ENCODE measurements at places on chromosomes 12 and 14.

- DNase-seq = no peak
Observed at GRCh38 chr12:70966046-70966445, 45.5 kb upstream of the PTPRR start.

DNA sequence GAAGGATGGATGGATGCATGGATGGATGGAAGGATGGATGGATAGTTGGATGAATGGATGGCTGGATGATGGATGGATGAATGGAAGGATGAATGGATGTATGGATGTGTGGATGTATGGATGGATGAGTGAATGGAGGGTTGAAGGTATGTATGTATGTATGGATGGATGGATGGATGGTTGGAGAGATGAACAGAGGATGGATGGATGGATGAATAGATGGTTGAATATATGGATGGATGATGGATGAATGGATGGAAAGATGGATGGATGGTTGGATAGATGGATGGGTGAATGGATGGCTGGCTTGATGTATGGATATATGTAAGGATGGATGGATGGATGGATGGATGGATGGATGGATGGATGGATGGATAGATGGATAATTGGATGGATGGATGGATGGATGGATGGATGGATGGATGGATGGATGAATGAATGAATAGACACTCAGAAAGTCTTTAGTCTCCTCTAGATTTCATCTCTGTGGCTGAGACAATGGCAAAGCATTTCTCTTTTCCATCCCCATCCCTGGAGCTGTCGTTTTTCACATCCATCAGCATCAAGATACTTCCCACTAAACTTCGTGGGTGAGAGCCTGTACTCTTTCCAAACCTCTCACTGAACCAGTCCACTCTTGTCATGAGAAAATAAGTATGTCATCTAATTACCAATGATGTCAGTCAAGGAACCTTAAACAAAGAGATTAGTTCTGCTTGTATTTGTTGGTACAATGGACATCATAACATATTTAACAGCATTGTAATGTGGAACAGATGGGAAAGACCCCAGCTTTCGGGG lies 74.8 kb upstream of the CLMN start:
- DNase-seq = no peak

DNA sequence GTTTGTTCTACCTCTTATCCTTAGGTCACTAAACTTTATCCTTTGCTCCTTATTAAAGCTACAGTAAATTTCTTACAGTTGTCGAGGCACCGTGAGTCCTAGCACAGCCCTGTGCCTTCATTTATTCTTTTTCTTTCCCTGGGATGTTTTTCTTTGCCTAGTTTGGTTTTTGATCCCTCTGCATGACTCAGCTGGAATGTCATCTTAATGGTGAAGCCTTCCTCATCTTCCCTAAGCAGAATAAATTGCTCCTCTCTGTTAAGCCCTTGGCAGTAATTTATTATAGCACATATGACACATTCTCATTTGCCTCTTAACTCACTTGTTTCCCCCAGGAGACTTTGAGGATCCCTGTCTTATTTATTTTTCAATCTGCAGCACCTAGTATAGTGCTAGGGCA lies 16.6 kb downstream of the ACTR10 start:
- DNase-seq = no peak

- DNase-seq = no peak
Observed at GRCh38 chr12:50925342-50925651, 27.0 kb upstream of the HIGD1C start.

- DNase-seq = no peak
Observed at GRCh38 chr12:112684742-112685141, 106.8 kb upstream of the RPH3A start.

GRCh38 chr14:72318648-72319047 lies 386.4 kb downstream of the RGS6 start:
- no peak for DNase-seq

DNA sequence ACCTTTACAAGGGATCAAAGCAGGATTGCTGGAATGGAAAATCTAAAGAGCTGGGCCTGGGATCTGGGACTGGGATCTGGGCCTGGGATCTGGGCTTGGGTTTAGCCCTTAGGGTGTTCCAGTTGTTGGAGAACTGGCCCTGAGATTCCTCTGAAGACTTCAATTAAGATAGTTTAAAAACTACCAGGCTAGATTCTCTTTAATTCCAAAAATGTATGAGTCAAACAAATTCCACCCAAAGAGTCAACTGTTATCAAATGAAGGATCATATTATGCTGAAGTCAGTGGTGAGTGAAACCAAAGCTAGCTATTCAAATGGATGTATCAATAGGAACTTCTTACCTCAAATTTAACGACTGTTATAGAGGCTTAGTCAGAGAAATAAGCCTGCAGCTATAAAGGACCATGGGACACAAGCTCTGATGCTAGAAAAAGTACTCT lies 40.5 kb downstream of the LIMA1 start:
- no peak for DNase-seq

DNA sequence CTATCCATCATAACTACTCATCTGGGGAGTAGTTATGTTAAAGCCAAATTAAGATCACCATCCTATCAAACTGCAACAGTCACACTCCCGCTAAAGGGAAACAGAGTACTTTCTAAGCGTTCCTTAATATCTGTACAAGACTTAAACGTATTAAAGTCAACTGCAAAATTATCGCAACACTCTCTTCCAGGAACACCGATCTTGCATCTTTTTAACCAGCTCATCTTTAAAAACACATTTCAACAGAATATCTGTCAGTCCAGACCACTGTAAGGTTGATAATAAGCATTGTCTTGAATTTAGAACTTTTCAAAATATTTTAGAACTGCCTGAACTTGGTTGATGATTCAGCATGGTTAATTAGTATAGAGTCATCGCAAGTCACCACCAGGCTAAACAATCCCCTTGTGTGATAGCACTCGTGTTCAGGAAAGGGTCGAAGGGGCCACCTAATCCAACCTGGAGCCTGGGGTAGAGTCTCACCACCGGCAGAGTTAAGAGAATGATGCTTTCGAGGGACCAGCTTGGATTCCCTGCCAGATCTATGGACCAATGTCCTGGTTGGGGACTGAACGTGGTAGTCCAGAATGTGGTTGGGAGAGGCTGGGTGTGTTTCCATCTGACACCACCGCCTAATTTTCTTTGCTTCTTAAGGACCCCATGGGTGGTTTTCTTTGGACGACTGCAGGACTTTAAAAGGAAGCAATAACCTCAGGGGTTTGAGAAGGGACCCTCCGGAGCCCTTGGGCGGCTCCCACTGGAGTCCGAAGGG lies 890 bp downstream of the SPTLC2 start:
- no peak for DNase-seq

- DNase-seq = no peak
Observed at GRCh38 chr12:88658009-88658408, 77.7 kb upstream of the KITLG start.

- DNase-seq = no peak
Observed at GRCh38 chr12:116590561-116590960, 31.4 kb downstream of the MAP1LC3B2 start.

DNA sequence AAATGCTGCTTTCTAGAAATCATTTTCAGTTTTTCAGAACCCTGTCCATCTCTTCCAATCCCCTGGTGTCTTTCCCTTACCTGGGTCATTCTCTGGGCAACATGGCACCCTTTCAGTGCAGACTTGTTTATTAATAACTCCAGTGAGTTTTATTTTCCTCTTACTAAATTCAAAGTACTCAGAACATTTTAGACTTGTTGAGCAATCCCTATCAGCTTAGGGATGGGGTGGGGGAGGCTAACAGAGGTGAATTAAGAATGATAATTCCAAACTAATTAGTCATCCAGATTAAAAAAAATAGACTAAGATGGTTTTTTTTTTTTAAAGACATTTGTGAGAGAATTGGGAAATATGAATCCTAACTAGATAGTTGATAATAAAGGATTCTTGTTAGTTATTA lies 10.7 kb downstream of the GPRC5A start:
- no peak for DNase-seq

- no peak for DNase-seq
Observed at GRCh38 chr12:98253207-98254037, 262.0 kb upstream of the TMPO start.

DNA sequence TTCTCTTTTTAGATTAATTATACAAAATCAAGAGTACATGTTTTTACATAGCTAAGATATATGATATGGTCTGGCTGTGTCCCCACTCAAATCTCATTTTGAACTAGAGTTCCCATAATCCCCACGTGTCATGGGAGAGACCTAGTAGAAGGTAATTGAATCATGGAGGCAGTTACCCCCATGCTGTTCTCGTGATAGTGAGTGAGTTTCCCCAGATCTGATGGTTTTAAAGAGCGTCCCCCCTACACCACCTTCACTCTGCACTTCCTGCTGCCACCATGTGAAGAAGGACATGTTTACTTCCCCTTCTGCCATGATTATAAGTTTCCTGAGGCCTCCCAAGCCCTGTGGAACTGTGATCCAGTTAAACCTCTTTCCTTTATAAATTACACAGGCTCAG lies 21.4 kb upstream of the DRAM1 start:
- DNase-seq = no peak

GRCh38 chr12:40691913-40692764 lies at the start of gene CNTN1:
CNTN1 (plus strand) TSS chr12:40692439.
- DNase-seq = no peak

GRCh38 chr14:102234331-102235264 lies 70.4 kb downstream of the MOK start:
- no peak for DNase-seq

DNA sequence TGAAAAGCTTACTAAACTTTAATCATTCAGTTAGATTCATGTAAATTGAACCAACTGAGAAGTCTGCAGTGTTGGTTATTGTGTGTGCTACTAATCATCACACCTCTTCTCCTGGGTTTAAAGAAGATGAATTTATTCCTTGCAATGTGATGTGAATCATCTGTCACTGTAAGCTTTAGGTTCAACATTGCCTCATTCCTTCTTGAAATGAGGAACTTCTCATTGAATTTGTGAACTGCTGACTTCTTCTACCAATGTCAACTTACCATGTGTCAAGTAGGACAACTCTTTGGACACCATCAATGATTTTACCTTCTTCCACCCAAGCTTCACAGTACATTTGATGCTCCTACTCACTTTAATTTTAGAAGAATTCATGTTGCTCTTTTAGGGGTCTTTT lies 17.4 kb upstream of the PRB2 start:
- no peak for DNase-seq

GRCh38 chr12:13093191-13093847 lies 10.1 kb downstream of the GSG1 start:
- DNase-seq = no peak

- DNase-seq = no peak
Observed at GRCh38 chr12:64991121-64991611, 129.9 kb downstream of the WIF1 start.

DNA sequence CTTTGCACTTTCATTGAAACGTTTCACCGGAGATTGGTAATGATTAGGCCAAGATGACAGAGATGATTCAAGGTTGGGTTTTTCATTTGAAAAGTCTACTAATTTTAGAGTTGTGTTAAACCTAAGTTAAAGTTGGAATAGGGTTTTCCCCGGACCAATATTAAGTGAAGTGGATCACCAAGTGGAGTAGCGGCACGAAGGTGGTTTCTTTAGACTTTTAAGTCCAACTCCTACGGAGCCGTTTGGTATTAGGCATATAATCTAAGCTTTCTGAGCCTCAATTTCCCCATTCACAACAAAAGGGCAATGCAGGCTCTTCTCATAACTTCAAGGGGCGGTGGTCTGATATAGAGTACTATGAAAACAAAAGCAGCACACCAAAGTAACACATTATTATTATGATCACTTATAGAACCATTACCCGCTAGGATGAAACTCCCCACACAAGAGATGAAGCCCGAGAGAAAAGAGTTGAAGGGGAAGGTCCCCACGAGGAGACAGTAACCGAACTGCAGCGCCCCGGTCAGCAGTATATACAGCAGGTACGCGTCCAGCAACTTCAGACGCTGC lies 413 bp downstream of the DAD1 start:
- no peak for DNase-seq

DNA sequence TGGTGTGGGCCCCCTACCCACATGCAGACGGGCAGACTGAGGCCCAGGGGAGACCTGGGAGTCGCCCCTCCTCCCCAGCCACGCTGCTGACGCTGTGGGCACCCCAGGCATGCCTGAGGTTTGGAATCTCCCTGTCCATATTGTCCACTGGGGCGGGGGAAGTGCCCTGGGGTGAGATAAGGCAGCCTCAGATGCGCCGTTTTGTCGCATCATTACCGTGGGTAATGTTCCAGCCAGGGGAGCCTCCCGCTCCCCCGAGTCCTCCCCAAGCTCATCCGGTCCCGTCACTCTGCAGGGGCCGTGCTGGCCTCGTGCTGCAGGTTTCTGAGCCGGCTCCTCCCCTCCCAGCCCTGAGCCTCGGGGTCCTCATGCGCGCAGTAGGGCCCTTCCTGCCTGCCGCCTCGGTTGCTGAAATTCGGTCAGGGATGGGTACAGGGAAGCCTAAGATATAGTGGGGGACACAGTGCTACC lies 11.4 kb downstream of the INF2 start:
- no peak for DNase-seq

GRCh38 chr14:78709795-78710557 lies 539.8 kb downstream of the NRXN3 start:
- no peak for DNase-seq

GRCh38 chr14:68315081-68315480 lies 477.8 kb downstream of the ZFP36L1 start:
- DNase-seq = no peak

DNA sequence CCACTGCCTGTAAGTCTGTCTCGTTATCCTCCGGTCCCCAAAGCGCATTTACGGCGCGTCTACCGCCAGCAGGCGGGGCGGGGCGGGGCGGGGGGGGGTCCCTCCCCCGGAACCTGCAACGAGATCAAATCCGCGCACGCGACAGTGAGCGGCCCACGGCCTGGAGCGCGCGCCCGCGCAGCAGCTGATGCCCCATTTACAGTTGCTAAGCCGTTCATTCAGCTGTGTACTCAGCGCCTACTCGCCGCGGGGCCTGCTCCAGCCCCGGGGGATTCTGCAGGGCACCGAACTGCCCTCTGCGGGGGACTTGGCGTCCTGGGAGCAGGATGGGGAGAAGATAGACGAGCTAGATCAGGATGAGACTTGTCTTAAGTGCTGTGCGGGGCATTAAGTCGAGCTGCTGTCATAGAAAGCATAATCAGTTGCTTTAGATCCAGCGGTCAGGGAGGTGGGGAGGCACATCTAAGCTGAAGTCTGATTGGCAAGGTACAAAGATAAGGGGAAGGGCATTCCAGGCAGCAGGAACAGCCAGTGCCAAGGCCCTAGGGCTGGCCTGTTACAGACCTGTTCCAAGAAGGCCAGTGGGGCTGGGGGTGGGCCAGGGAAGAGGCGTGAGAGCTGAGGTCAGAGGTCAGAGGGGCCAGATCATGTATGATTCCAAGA lies 1.4 kb upstream of the CCDC85C start:
- DNase-seq = peak; percentile 48

DNA sequence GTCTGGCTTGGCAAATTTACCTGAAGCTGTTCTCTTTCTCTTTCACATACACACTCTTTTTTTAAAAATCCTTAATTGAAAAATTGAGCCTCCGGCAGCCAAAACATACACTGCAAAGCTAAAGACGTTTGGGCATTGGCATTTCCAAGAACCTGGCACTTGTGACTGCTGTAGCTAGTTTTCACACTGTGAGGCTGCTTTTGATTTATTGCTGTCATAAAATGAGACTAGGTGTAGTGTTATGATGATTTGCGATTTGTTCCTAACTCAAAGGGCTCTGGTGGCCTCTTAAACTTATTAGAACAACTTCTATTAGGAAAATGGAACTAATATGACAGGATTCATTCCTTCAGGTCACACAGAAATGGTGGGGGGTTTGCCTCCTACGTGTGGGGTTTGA lies 377.1 kb upstream of the FAR2 start:
- DNase-seq = no peak

GRCh38 chr14:47826809-47827208 lies 151.4 kb upstream of the MDGA2 start:
- no peak for DNase-seq
